ENCODE measurements at places on chromosomes 11 and 22. TPM values are rescaled to one million over a fixed set of nuclear protein-coding genes. Genes with fewer than 3 reads are reported as not detected.

The PCNX3 gene
- 13.8 TPM for total RNA-seq

GRCh38 chr11:130313383-130314183 is 1.1 kb downstream of the ZBTB44 start:
- DNase-seq: peak; percentile 7

The TMA7B gene
- total RNA-seq: not detected

The SLC29A2 gene
- total RNA-seq: 1.2 TPM

GRCh38 chr22:38267086-38267485 is 5.7 kb downstream of the TMEM184B start:
- DNase-seq: no peak

The SSRP1 gene
- 40.0 TPM for total RNA-seq

- DNase-seq: no peak
Measured at GRCh38 chr22:47692811-47693210, 930.4 kb downstream of the TBC1D22A start.

GRCh38 chr22:27804470-27805297 is 3.1 kb upstream of the MN1 start:
- DNase-seq: peak; percentile 19

DNA sequence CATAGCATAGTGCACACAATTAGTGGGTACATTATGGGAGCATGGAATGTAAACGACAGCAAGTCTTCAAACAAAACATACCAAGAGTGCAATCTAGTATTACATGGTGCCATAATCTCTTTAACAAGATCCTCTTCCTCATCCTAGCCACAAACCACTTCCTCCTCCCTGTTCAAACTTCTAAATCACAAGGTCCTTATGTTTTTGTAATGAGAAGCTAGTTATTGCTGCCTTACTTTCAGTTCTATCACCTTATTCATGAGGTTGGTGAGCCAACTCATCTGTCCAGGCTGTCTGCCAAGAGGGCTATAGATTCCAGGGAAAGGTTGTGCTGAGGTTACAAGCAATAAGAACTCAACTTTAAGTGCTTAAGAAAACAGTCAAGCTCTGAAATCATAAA is 195.4 kb upstream of the ARHGAP20 start:
- no peak for DNase-seq

The OR51B6 gene
- total RNA-seq: not detected

The CHRDL2 gene
- not detected for total RNA-seq

The ZNHIT2 gene
- total RNA-seq: 3.6 TPM

The FAM227A gene
- total RNA-seq: 14.7 TPM

The WT1 gene
- total RNA-seq: not detected

DNA sequence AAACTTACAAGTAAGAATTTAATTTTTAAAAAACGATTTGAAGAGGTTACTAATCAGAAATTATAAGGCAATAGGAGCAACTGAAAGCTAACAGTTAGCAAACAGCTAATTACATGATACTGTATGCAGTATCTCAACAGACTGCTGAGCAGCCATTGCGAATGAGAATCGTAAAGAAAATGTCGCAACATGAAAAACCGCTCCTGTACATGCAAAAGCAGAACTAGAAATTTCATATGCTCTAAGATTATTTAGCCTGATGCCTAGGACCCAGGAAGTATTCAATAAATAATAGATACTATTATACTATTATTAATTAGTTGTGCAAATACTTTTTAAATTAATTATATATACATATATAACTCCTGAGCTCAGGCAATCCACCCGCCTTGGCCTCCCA is 48.7 kb upstream of the EP300 start:
- no peak for DNase-seq

The SULT4A1 gene
- total RNA-seq: 29.7 TPM
